ENCODE measurements at places on chromosomes 7 and 10. TPM values are rescaled to one million over a fixed set of nuclear protein-coding genes. Genes with fewer than 3 reads are reported as not detected.

Gene CALHM3
- not detected for total RNA-seq

Gene BBS9
- total RNA-seq: 16.2 TPM

Gene KCNH2
- total RNA-seq: 8.7 TPM

DNA sequence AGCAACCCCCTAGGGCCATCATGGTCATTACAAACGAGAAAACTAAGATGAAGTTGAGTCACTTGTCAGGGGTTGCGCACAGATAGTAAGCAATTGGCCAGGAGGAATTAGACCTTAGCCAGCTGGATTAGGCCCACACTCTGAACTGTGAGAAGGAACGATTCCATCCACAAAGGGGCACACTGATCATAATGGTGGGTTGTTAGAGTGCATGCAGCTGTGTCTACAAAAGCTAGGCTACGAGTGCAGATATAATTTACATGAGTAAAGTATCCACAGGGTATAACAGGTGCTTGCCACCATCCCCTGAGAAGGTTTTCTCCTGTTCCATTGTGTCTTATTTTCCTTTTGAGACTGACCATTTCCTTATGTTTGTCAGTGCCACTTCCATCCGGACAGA lies 16.6 kb upstream of the FAM170B start:
- no peak for DNase-seq

DNA sequence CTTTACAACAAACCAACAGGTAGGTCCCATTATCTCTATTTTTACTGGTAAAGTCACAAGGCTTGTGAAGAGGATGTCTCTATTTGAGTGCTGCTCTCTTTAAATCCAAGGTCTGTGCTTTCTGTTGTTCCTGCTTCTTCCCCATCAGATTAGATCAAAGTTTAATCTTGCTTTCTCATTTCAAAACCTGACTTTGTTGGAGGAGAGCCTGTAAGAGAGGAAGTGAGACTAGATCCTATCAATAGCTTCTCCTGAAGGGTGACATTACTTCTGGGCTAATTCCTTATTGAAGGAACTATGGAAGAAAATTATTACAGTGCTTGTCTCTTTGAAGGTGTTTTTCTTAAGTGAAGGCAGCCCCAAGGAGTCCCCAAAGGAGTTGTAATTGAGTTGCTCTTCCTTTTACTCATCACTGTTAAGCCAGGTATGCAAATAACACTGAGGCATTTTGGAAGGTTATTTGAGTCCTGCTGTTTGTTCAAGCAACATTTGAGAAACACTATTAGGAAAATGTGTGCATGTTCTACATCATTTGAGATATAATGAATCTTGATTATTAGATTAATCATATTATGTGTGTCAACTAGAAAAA lies 146.2 kb upstream of the MBL2 start:
- no peak for DNase-seq

DNA sequence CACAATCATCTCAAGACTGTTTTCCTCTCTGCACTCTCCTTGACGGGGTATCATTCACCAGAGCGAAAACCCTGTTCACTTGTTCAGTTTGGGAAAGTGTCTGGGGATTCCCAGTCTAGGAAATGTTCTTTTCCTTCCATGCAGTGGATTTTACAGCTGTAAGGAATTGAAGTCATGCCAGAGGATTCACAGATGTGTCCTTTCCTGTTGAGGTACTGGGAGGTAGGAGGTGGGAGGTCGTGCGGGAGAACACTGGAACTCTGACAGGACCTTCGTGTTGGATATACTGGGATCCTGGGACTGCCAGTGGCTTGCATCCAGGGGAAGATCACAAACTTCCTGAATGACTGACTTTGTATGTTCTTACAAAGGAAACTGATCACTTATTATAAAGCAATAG lies 185.5 kb downstream of the BMPER start:
- no peak for DNase-seq

DNA sequence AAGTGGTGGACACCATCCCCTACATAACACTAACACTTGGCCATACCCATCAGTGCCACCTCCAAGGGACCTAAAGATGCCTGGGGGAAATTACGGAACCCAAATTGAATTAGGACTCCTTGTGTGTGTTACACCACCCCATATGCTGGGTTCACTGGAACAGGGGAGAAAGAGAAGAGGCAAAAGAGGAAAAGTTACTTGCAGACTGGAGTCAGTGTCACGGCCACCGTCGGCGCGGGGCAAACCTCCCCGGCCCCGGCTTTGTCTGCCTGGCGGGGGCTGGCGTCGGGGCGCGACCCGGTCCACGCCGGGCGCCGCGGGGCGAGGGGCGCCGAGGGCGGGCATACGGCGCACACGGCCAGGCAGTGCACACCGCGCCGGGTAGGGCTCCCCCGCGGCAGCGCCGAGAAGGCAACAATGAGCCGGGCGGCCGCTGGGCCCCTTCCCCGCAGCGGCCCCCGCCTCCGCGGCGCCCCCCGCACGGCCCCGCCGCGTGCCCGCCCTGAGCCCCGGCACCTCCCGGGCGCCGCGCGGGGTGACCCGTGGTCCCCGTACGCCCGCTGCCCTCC lies 171.1 kb downstream of the FAM107B start:
- DNase-seq: peak; percentile 21
